Fibroblast of pulmonary artery (primary cell): ENCODE measurements at places on chromosomes 7 and 10.

DNA sequence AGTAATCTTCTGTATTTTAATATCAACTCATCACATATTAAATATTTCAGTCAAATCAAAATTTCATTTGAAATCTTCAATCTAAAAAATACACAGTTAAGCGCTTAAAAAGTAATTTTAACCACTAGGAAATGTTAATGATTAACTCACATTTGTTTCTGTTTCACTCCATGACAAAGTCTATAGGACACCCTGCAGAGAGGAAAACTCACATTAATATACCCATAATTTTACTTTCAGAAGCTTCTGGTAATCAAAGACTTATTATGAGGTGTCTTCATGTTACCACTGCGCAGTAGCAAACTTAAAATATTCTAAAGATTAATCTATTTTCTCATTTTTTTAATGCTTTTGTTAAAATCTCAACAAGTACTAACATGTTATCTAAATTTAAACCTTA, 41.0 kb upstream of the ZNF518A start:
- no peak for DNase-seq

DNA sequence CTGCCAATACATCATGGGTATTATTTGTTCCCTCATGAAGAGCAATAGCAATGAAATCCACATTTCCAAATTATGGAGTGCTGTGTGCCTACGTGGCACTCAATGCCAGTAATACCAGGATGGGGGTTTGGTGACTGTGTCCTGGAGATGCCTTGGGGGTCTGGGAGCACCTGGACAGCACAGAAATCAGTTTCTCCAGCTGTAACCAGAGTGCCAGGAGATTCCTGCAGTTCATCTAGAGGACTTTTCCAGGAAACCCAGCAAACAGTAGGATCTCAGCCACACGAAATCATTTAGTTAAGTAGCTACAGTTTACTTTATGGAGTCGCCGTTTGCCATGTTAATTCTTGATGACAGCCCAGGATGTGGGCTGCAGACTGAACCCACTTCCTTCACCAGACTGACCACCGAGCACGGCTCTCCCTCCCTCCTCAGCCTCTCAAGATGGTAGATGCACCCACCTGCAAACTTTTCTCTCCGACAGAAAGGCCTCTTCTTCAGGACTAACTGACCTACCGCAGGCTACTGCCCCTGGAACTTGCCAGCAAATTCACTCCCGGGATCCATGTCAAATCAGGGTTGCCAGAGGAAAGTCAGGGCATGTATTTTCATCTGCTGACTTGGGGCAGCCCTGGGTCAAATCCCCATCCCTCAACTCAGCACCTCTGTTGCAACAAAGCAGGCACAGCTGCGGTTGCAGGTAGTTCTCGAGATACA, 30.3 kb downstream of the MKI67 start:
- DNase-seq, result no peak

- DNase-seq, result no peak
These were observed 46.3 kb downstream of the TAS2R16 start for GRCh38 chr7:122949186-122949585.

DNA sequence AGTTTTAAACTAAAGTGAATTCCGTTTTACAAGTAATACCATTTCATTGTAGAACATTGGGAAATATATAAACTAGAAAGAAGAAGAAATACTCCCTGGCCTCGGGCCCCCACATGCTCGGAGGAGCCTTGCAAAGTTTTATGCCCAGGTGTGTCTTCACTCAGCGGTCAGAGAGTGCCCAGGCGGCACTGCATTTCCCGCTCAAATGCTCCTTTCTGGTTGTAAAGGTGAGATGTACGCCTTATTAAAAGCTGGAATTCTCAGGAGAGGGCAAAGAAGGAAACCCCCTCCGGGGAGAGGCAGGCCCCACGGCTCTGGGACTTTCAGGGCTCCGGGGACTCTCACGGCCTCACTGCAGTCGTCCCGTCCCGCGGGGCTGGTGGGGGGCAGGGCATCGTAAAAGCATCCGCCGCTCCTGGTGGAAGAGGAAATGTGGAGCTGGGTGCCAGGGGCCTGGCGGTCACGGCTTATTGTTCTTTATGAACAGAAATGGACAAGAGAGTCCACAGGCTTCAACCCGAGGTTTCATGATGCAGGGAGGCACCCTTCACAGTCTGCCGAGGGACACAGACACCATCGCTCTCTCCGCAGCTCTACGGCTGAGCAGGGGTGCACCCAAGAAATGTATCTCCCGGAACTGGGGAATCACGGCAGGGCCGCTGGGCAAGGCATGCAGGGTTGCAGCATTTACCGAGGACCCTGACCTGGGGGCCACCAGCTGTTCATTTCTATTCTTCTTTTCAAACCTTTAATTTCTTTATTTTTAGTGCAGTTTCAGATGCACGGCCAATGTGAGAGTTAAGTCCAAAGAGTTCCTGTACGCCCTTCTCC, 47.7 kb upstream of the INPP5A start:
- DNase-seq, result no peak

GRCh38 chr7:37117292-37117691, 331.4 kb downstream of the ELMO1 start:
- no peak for DNase-seq

DNA sequence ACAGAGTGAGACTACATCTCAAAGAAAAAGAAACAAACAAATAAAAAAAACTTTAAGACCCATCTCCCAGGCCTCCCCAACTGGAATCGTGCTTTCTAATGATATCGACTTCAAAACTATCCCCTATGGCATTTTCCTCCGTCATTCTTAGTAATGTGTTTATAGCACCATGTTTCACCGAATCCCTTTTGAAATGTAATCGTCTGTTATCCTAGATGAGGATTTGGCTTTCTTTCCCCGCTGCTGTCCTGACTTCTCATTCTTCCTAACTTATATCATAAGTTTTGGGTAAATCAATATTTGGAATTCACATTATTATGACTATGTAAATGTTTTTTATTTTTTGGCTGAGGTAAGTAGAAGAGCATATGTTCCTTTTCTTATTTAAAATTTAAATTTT, 77.2 kb upstream of the ARHGAP21 start:
- DNase-seq, result no peak

DNA sequence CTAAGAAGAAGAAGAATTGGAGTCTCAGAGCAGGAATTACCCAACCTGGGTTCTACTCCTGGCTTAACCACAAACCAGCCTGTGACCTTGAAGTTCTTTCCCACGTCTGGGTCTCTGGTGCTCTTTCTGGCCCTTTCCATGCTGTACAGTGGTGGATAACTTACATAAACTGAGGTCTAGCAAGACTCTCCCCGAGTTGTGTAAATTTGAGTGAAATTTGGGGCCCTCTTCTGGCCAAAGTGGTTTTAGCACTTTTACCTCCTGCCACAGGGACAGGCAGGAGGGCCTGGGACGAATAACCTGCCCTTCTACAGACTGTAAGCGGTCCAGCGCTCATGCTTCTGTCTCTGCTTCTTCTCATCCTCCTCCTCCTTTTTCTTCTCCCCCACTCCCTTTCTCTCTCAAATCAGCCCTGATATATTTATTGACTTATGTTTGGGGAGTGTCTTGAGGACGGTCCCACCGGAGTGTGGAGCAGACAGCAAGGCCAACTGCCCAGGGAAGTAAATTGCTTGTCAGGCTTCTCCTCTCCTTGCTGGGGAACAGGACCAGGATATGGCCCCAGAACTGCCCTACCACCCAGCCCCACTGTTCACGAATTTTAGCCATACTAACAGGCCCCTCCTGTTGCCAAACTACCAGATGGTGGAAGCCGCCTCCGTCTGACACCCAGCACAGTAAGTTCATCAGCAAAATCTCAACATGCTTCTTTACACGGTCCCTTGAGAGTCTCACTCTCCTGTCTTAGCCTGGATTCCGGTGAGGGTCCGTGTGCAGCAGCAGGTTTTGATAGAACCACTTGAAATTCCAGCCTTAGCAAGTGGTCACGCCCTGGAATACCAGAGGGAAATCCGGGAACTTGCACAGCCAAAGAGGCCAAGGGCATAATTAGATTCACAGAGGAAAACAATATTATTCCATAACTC, 4.0 kb upstream of the SH3PXD2A start:
- DNase-seq, result peak; percentile 80

GRCh38 chr10:3978761-3979160, 193.8 kb upstream of the KLF6 start:
- DNase-seq, result no peak

DNA sequence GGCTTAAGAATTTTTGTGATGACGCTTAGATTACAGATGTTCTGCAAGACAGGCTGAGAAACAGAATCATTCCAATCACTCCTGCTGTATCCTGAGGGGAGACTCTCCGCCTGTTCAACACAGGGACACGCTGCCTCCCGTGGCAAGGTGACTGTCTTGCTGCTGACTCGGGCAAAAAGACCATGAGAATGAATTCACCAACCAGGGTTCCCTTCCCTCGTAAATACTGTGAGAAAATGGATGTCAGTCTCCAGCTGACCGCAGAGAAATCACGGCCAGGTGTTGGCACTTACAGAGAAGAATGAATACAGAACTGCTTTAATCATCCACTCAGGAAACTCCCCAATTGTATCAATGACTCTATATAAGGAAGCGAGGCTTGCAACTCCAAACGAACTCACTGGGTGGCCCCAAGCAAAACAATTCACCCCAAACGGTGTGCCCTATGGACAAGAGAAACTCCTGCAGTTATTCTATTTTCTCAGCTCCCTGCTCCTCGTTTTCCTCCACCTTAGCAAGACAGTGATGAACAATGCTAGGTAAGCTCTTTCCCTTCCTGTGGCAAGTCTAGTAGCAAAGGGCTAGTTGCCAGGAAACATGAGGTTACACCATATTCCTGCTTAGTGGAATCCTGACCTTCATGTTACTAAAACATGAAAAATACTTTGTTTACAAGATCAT, 22.8 kb downstream of the GNA12 start:
- DNase-seq, result peak; percentile 86

DNA sequence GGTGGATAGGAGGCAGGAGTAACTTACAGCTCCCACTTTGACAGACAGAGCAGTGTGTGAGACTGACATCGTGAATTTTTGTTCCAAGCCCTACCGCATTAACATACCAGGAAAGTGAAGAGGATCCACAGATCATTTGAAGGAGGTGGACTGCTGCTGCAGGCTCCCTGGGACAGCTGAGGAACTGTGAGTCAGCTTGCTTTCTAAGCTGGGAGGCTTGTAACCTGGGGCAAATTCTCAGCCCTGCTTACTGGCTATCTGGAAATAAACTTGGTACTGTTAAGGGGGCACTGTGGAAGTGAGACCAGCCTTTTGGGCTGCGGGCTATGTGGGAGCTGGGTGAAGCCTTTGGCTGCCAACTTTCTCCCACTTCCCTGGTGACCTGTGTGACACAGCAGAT, 1202.5 kb downstream of the DNAJB9 start:
- no peak for DNase-seq
